Heart left ventricle (tissue), 16 donors: ENCODE measurements at places on chromosomes 1 and 21. TPM values are rescaled to one million over a fixed set of nuclear protein-coding genes. Genes with fewer than 3 reads are reported as not detected.

- H3K27me3 ChIP-seq: no peaks in the 10 kb centered on the region
- no peak for DNase-seq
- no peaks in the 10 kb centered on the region for H3K36me3 ChIP-seq
- no peaks in the 10 kb centered on the region for H3K4me1 ChIP-seq
- H3K4me3 ChIP-seq: no peak overlapping the region
These were observed 4.5 kb upstream of the CATSPERE start for GRCh38 chr1:244456586-244456985.

GRCh38 chr1:113947388-113948107, 18.4 kb downstream of the HIPK1 start:
- H3K36me3 ChIP-seq: peaks cover 14% of the 10 kb centered on the region
- H3K27me3 ChIP-seq: no peaks in the 10 kb centered on the region
- DNase-seq: no peak
- peaks cover 29% of the 10 kb centered on the region for H3K4me1 ChIP-seq
- H3K27ac ChIP-seq: no peak overlapping the region
- H3K4me3 ChIP-seq: no peak overlapping the region

- DNase-seq: no peak
- no peak overlapping the region for H3K4me3 ChIP-seq
- H3K27me3 ChIP-seq: no peaks in the 10 kb centered on the region
- no peaks in the 10 kb centered on the region for H3K36me3 ChIP-seq
These were observed 1.7 kb upstream of the ATP1A4 start for GRCh38 chr1:160149716-160150115.

DNA sequence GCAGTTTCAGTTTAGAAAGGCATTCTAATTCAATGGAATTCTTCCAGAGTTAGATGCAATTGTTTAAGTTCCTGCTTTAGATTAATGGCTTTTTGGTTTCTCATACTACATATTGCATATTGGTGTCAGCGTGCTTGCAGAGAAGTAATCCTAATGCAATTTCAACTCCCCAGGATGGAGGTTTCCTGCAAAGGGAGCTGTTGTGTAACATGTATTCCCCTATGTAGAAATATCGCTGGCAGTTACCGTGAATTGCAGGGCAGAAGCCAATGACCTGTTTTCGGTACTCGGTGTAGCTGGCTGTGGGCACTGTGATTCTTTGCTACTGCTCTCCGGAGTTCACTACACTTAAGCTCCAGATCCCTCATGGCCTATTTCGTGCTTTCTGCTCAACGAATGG, 256.1 kb upstream of the PTBP2 start:
- H3K4me1 ChIP-seq: no peaks in the 10 kb centered on the region
- DNase-seq: no peak
- H3K4me3 ChIP-seq: no peak overlapping the region
- H3K27me3 ChIP-seq: no peaks in the 10 kb centered on the region
- no peaks in the 10 kb centered on the region for H3K36me3 ChIP-seq

Gene E2F2
- total RNA-seq: 0.13 TPM

Gene DAB1
- 6.9 TPM for total RNA-seq

Gene CELF3
- not detected for total RNA-seq

Gene SHE
- 16.5 TPM for total RNA-seq
